Stimulated activated CD4-positive, alpha-beta T cell treated with anti-CD3 and anti-CD28 coated beads, Interleukin-1b, Interleukin-23, amount 100 ng/mL, for 1 hour (primary cell): ENCODE measurements at places on chromosomes 3 and 15.

DNA sequence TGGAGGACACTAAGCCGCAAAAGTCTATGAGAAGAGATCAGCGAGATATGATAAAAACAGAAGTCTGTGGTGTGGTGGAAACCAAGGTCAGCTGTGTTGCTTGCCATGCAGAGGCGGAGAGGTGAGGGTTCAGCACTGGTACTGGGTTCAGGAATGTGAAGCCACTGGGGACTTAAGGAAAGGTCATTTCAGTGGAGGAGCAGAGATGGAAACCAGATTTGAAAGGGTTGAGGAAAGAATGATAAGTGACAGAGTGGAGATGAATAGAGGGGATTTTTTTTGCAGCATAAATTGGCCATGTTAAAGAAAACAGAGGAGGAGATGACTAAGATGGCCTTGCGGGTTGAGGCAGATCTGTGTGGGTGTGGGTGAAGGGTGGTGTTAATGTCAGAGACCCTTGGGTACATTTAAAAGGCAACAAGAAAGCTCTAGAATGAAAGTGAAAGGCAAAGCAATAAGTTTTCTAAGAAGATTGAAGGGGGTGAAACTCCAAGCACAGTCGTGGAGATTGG is 265.5 kb downstream of the ADAMTSL3 start:
- no peak for DNase-seq

- no peak for DNase-seq
Observed at GRCh38 chr3:19365471-19365870, 217.2 kb downstream of the KCNH8 start.

DNA sequence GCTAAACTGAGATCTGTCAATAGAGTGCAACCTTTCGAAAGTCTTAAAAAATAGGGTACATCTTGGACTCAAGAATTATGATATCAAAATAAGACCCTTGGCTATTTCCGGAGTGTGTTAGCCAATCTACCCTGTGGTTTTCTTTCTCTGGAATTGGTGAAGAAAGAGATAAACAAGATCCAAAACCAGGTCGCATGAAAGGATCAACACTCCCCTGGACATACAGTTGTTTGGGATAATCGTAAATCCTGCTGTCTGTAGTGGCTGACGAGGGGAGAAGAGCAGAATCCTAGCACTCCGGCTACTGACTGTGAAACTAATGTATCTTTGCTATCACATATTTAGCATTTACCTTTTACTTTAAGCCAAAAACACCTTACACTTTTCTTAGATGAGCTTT is 30.9 kb downstream of the FNDC3B start:
- no peak for DNase-seq

DNA sequence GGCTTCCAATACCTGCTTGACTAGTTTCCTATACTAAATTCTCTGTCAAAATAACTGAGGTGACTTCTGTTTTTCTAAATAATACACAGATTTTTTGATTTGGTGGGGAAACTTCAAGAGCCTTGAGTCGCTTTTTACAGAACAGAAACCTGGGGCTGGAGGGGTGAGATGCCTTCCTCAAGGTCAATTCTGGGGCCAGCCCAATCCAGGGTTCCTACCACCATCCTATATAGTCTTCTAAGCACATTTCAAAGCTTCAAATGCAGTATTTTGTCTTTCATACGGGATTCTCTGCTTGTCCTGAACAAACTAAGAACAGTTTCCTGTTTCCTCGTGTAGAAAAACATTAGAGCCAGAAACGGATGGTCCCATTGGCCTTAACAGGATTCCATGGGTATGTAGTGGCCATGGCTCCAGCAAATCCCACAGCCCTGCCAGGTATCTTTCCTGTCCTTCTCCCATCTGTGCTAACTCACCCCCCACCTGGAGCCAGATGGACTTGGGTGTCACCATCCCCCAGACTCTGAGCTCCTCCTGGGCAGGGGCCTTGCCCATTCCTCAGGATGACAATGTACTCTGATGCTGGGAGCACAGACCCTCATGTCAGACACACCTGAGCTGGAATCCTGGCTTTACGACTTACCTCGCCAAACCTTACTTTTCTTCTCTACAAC is 146.9 kb downstream of the KLF13 start:
- DNase-seq: no peak

DNA sequence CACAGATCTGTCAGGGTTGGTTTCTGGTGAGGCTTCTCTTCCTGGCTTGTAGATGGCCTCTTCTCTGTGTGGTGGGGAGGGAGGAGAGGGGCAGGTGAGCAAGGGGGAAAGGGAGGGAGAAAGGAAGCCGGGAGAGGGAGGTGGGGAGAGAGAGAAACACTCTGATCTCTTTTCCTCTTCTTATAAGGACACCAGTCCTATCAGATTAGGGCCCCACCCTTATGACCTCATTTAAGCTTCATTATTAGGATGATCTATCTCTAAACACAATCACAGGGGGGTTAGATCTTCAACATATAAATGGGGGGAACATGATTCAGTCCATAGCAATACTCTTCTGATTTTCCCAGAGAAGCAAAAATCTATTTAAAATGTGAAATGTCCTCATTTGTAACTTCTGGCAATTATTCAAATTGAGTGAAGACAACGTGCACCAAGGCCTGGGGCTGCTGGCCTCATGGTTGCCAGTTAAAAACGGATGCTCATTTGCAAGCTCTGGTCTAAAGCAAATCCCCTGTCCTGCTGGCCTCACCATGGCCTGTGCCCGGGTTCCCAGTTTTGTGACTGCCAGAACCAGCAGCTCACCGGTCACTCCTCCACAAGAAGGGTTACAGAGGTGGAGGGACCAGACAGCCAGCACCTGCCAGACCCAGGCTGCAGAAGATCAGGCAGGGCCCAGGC is 8.3 kb downstream of the POMGNT2 start:
- DNase-seq: no peak

- DNase-seq: no peak
Observed at GRCh38 chr3:14042680-14043079, 82.0 kb downstream of the CHCHD4 start.

GRCh38 chr15:48936666-48937065 is 27.1 kb downstream of the SHC4 start:
- DNase-seq: no peak

DNA sequence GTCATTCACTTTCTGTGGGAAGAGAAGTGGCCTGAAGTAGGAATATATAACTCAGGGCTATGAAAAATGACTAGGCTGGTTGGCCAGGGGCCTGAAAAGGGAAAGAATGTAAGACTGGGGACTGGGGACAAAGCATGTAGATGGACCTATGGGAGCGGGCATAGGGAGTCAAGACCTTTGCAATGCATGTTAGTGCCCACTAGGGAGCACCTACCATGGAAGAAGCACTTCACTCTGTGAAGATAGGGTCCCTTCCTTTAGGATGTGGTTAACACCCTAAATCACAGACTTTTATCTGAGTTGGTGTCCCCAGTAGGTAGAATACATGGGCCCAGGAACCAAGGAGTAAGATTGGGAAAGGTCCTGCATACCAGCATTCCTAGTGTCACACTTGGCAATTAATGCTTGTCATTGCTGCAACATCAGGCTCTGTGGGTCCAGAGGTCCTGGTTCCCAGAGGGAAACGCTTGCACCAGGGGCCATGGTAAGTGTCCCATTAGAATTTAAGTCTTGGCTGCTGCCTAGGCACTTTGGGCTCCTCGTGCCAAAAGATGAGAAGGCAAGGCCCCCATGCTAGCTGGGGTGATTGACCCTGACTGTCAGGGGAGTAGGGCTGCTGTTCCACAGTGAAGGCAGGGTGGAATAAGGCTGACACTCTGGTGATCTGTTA is 79.6 kb downstream of the CRYGS start:
- DNase-seq: no peak

DNA sequence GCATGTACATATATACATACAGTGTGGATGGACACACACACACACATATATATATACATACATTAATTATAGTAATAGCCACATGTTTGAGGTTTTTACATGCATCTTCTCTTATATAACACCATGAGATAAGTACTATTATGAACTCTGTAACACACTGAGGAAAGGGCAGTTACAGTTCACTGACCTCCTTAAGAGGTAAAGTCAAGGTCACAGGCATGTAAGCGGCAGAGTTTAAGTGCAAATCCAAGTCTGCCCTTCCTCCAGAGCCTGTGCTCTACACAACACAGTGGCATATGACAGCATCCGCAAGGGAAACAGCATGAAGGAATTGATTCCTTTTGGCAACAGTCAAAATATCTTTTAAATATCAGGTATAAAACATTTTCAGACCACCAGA is 26.4 kb downstream of the FHIT start:
- no peak for DNase-seq

DNA sequence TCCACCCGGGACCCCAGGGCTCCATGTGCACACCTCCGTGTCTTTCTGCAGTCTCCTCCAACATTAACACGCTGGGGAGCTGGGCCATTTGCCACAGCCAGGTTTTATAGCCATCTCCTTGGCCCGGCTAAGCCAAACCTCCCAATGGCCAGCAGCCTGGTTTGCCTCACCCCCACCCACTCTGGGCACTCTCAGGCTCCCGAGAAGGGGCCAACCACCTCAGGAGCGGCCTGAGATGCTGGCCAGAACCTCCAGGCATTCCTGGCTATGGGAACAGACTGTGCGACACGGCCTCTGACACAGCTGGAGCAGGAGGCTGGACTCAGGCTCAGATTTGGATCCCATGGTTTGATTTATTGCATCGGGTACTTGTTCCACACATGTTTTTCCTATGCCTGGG is 289.7 kb downstream of the RPLP1 start:
- no peak for DNase-seq

GRCh38 chr15:43370310-43370974 is 401 bp downstream of the ZSCAN29 start:
- no peak for DNase-seq

- DNase-seq: no peak
Observed at GRCh38 chr15:88303395-88303794, 46.9 kb upstream of the NTRK3 start.

DNA sequence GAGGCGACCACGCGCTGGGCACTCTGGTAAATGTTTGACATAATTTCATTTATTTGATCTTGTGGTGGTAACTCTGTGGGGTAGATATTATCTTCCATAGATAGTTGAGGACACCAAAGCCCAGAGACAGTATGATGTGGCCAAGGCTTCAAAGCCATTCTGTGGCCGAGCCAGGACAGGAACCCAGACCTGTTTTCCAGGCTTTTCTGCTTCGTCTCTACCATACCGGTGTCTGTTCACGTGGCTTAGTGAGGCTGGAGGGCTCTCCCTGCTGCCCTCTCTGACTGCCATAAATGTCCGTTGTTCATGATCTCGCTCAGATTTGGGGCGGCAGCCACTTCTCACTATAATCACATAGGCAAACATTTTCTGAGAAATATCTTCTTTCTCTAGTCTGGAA is 134.7 kb downstream of the PEX5L start:
- DNase-seq: no peak

GRCh38 chr3:191985691-191986090 is 524.7 kb downstream of the PYDC2 start:
- DNase-seq: no peak

- DNase-seq: no peak
Observed at GRCh38 chr3:176785171-176785570, 412.1 kb downstream of the TBL1XR1 start.

DNA sequence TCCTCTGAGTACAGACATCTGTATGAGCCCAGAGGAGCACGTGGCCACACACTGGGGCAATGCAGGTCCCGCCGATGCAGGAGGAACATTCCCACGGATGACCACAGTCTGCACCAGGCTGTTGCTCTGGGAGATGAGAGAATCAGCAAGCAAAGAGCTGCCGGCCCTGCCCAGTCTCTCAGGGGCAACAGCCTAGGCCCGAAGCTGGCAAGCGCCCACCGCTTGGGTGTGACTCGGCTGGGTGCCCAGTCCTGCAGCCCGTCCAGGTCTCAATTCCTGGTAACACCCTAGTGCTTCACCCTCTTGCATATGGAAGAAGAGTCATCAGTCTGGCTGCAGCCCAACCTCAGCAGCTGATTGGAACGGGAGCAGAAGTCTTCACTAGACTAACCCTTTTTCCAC is 153.7 kb upstream of the HES1 start:
- DNase-seq: no peak

DNA sequence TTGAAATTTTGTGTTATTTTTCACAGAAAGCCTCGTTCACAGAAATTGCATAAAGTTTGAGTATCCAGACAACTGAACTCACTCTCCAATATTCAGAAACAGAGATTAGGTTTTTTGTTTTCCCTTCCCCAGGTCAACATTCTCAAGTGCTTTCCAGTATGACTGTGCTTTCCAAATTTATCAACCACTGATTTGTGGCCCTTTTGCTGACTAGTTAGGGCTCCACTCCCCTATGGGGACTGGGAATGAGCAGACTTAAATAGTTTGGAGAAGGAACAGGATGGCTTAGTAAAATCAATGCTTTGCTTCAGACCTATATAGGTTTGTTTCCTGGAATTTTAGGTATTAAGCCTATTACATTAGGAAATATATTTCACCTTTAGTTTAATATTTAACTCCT is 38.2 kb upstream of the NAALADL2 start:
- no peak for DNase-seq

DNA sequence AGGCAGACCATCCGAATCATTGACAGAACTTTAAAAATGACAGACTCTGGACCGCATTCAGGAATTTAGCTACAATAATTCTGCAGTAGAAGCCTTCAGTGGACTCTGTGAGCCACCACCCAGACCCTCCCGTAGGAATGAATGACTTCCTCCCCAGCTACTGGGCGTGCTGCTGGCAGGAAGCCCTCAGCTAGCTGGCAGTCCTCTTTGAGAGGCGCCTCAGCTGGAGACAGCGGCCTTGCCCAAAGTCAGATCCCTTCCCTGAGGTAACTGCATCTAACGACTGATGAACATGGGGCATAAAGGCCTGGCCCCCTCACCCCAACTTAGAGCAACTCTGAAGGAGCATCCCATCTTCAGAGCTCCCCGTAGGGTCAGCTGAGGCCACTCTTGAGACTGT is 25.8 kb downstream of the CRABP1 start:
- no peak for DNase-seq

DNA sequence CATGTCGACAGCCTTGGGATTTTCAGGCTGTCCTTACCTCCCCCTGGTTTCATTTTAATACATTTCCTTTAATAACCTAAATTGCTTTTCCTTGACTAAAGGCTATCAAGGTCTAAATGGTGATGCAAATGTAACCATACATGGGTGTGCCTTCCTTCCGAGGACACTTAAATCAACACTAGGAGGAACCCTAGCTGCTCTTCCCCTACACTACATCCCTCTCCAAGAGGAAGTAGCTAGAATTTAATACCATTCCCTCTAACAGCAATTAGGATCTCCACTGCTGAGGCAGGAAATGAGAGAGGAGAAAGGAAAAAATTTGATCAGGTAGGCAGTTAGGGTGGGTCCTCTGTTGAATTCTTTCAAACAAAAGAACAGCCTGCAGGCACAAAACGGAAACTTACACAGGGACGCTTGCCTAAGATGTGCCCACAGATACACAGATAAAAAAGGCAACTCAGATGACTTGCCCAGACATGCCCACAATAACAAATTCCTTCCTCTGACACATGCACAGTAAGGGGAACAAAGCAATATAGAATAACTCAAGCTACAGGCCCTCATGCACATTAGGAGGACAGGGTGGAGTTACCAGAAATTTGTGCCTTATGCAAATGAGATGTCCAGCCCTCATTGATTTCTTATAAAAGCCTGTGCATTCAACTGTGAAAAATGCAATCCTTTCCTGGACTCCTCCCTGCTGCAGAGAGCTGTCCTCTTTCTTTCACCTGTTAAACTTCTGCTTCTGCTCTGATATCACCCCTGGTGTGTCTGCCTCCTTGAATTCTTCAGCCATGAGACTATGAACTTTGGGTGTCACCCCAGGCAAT is 1024.4 kb upstream of the CADM2 start:
- no peak for DNase-seq
